ENCODE measurements at places on chromosomes 13 and 19.

- no peak for DNase-seq
Measured at GRCh38 chr13:35699825-35700510, 223.5 kb upstream of the MAB21L1 start.

DNA sequence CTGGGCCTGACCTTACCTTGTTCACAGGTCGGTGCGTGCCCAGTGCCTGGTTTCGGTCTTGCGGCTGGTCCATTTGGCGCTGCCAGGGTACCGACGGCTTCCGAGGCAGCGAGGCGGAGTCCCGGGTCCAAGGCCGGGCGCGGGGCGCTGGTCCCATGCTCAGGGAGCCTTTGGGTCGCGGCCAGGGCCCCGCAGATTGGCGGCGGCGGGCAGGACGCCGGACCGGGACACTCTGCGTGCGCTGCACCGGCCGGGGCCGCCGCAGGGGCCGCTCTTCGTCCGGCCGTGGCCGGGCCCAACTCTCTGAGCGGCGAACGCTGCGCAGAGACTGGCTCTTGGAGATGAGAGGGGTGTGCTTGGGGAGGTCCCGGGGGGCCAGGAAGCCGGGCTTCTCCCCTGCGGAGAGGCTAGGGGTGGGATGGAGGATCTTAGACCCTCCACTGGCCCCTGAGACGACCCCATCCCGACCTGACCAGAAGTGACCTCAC lies 3.4 kb upstream of the WIZ start:
- no peak for DNase-seq

- DNase-seq = no peak
Measured at GRCh38 chr13:71787414-71787813, 79.6 kb downstream of the DACH1 start.

DNA sequence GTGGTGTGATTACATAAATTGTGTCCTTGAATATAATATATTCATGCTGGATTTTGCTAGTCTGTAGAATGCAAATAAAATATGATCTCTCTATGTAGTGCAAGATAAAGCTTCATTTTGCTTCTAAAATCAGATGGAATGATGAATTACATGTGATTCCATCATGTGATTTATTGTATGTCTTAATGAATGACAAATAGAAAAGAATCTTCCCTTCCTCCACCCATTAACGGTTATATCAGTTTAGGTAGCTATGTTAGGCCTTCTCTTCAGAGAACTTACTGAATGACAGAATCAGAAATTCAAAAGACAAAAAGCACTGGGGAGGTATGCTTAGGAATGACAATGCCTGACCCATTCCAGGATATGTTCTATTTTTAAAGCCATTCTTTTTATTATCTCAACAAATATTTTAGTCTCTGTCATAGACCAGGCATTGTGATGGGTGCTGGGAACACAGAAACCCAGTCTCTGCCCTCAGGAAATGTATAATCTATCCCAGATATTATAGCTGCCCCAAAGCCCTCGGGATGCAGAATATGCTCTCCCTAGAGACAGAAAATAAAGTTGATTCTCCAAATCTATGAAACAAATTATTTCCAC lies 90.6 kb downstream of the TEX26 start:
- DNase-seq = no peak

- DNase-seq = no peak
Measured at GRCh38 chr13:42807866-42808265, 26.5 kb downstream of the FAM216B start.

- DNase-seq = no peak
Measured at GRCh38 chr19:5839065-5840017, at the start of gene FUT6. FUT6 (minus strand) TSS chr19:5839702; CDS start chr19:5832567, 7,135 bp downstream.

GRCh38 chr13:27810009-27810408 lies 17.7 kb downstream of the GSX1 start:
- DNase-seq = no peak

GRCh38 chr13:79382545-79383275 lies 23.3 kb downstream of the RBM26 start:
- no peak for DNase-seq

GRCh38 chr13:43805681-43806128 lies 18.9 kb upstream of the ENOX1 start:
- no peak for DNase-seq

DNA sequence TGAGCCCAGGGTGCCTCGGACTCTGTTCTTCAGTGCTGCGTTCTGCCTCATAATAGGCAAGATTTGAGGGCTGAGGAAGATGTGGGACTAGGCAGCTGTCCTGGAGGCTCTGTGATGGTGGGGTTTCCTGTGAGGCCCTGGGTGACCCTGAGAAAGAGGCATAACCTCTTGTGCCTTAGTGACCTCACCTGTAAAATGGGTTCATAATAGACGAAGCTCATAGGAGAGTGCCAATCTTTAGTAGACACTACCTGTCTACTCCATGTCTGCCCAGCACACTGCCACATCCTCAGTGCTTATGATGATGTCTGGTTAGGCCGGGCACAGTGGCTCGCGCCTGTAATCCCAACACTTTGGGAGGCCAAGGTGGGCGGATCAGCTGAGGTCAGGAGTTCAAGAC lies 23.4 kb downstream of the RRAS start:
- no peak for DNase-seq

DNA sequence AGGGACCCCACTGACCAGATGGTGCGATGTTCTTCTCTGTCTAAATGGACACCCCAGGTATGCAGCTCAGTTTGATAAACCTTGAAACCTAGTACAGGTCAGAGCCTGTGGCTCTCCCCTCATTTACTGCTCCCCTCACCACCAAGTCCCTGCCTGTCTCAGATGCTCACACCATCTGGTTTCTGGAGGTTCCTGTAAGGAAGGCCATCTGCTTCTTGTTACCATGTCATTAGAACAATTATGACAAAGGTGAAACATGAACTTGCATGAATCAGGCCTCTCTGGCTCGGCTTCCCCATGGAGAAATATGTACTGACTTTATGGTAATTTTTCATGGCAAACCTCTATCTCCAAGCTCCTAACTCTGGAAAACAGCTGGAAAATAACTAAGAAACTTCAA lies 965.7 kb downstream of the UQCRFS1 start:
- no peak for DNase-seq

GRCh38 chr19:33686687-33687480 lies 65.1 kb downstream of the CHST8 start:
- no peak for DNase-seq

GRCh38 chr13:91312324-91312723 lies 35.2 kb upstream of the MIR17HG start:
- no peak for DNase-seq

DNA sequence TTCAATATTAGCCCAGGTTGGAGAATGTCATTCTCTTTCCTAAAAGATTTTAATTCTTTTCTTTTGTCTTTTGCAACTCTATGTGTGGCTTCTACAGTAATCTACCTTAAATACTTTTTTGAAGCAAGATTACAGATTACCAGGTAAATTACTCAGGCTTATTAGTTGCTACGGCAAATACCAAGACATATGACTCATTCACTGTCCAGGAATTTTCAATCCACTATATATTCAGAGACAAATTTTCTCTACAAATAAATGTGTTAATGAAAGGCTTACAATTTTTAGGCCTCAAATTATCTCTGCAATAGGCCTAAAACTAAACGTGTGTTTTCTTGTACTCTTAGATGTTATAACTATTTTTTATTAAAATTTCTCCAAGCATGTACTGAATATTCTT lies 631.3 kb downstream of the DIAPH3 start:
- DNase-seq = no peak

GRCh38 chr13:91369441-91369831 lies 21.9 kb downstream of the MIR17HG start:
- DNase-seq = no peak

DNA sequence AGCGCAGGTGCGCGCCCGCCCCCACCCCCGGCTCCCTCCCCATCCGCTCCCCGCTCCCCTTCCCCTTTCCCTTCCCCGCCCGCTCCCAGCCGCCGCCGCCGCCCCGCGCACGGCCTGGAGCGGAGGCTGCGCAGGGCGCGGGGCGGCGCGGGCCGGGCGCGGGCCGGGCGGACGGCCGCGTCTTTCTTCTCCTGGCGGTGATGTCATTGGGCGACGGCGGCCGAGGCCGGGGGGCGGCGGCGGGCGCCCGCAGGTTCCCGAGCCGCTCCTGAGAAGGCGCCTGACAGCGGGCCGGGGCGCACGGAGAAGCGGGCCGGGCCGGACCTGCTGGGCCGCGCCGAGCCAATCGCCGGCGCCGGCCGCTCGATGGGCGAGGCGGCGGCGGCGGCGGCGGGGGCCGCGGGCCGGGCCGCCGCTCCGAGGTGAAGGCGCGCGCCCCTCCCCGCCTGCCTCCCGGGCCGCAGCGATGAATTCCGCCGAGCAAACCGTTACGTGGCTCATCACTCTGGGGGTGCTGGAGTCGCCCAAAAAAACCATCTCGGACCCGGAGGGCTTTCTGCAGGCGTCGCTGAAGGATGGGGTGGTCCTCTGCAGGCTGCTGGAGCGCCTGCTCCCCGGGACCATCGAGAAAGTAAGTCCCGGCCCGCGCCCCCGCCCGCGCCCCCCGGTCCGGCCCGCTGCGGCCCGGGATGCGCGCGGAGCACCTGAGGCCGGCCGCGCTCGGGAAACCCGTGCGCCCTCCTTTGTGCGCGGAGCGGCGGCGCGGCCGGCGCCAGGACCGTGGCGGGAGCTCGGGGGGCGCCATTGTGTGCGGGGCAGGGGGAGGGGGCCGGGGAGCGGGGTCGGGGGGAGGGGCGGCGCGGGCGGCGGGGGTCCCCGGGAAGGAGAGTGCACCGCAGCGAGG lies at the start of gene ARHGEF7:
Gene ARHGEF7, plus strand, starts transcription at position 250 of the 904 bp plus-strand sequence. Its CDS starts 217 bp downstream, at position 467.
- no peak for DNase-seq

DNA sequence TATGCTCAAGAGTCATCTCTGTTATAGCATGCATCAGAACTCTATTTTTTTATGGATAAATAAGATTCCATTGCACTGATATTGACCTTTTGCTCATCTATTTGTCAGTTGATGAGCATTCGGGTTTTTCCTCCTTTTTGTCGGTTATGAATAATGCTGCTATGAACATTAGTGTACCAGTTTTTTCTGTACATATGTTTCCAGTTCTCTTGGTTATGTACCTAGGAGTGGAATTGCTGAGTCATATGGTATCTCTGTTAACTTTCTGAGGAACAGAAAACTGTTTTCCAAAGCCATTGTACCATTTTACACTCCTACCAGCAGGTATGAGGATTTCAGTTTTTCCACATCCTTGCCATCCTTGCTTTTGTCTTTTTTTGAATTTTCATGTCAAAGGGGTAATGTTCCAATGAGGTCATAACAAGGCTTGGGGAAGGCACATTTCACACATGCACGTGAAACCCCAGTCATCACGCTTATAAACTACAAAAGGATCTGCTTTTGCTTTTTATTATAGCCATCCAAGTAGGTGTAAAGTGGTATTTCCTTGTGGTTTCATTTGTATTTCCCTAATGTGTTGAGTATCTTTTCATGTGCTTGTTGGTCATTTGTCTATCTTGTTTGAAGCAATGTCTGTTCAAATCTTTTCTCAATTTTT lies 14.6 kb downstream of the KBTBD7 start:
- DNase-seq = no peak

GRCh38 chr19:45122832-45123231 lies 29.9 kb downstream of the PPP1R37 start:
- no peak for DNase-seq

GRCh38 chr19:11617180-11618062 lies 20.1 kb downstream of the ZNF627 start:
- no peak for DNase-seq

DNA sequence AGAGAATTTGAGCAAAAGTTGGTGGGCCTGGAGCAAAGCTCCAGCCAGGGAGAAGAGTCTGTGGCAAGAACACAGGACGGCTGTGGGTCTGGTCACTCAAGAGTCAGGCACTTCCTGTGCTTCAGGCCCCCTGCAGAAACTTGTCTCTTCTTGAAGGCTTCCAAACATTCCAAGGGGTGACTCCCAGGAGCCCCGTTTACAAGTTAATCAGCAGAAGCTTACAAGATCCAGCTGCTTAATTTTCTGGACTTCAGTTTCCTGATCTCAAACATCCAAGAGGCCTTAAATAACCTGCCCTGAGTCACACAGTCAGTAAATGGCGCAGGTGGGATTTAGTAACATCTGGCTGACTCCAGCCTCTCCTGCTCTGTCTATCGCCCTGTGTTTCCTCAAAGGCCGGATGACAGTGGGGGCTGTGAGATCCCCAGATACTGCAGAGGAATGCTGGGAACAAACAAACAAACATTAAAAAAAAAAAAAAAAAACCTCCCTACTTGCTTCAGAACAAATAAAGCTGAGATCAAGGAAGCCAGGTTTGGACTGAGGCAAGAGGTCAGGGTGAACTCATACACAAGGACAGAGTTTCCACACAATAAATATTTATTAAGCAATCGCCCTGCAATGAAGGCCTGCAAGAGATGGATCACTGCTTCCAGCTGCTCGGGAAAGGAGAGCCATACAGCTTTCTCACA lies 175.4 kb upstream of the RFC3 start:
- DNase-seq = no peak

GRCh38 chr13:77429320-77430142 lies 102.6 kb upstream of the MYCBP2 start:
- no peak for DNase-seq

DNA sequence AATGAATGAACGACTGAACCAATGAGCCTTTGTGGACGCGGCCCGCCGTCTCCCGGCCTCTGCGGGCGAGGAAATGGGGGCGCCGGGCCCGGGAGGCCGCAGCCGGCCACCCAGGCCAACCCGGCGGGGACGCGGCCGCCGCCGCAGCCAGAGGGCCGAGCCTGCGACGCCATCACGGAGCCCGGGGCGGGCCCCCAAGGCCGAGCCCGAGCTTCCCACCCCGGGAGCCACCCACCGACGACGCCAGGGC lies 216 bp downstream of the SUGP2 start:
- DNase-seq = no peak

DNA sequence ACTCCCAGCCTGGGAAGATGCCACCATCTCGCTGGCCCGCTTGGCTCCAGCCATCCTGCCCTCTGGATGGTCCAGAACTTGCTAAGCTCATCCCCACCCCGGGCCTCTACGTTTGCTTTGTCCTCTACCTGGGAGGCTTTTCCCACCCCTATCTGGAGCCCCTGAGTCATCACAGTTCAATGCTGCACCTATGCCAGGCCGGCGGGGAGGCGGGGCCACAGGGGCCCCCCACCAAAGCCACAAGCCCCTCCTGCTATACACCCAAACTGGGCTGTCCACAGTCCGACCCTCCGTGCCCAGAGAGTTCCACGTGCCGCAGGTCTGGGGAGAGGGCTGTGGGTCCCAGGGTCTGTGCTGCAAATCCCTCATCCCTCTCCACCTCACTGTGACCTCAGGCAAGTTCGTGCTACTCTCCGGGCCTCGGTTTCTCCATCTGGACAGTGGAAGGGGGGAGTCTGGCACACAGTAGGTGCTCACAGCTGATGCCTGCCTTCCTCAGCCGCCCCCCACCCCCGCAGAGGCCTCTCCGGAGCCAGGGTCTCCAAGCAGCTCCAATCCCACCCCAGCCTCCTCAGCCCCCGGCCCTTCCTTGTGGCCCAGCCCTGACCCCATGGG lies 1.9 kb upstream of the TCF3 start:
- DNase-seq = no peak

DNA sequence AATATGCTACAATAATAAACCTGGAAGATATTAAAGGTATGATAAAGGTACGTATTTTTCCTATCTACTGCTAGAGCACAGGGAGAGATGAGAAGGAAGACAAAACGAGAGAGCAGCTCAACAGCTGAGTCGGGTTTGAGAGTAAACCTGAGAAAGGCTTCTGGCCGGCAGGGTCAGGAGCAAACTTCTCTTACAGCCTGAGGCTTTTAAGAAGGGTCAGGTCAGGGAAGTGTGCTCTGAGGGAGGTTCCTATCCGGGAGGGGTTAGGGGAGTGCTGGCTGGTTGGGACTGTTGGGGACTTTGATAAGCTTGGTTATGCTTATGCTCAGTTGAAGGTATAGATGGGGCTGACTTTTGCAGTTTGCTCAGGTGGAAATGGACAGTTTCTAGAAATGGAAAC lies 77.7 kb upstream of the PRR20A start:
- no peak for DNase-seq

Data from BE2C (cell line).